ENCODE measurements at places on chromosomes 7 and 10.

DNA sequence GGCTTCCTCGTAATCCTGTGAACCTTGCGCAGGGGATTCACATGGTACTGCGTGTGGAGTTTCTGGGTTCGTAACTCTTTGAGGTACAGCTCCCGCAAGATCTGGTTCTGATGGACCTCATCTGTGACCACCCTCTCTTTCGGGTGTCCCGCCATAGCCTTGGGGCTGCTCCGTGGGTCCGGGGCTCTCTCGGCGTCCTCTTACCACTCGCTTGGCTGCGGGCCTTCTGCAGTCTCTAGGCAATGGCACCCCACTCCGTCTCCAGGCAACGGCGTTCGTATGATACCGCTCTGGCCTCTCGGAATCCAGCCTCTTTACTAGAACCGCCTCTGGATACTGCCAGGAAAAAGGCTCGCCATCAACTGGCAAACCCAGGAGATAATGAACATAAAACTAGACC lies 54.7 kb upstream of the AMPH start:
- DNase-seq, result no peak

DNA sequence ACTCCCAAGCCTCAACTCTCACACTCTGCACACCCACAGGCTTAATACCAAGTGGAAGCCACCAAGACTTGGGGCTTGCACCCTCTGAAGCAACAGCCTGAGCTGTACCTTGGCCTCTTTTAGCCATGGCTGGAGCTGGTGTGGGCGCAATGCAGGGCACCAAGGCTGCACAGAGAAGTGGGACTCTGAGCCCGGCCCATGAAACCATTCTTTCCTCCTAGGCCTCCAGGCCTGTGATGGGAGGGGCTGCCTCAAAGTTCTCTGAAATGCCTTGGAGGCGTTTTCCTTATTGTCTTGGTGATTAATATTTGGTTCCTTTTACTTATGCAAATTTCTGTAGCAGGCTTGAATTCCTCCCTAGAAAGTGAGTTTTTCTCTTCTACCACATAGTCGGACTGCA lies 276.6 kb downstream of the PAXIP1 start:
- no peak for DNase-seq

- DNase-seq, result no peak
These were observed 178.5 kb downstream of the NRP1 start for GRCh38 chr10:33155720-33156638.

GRCh38 chr7:111595780-111596179 lies 33.5 kb upstream of the IMMP2L start:
- DNase-seq, result no peak

DNA sequence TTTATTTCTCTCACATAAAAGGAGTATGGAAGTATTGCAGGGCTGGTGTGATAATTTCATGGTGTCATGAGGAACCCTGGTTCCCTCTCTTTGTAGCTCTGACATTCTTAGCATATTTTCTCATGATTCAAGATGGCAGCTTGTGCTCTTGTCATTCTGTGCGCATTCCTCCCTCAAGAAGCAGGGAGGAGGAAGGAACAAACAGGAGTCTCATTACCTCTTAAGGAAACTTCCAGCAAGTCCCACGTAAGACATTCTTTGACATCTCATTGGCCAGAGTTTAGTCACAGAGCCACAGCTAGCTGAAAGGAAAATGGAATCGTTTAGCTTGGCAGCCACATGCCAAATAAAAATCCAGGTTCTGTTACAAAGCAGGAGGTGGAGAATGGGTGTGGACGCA lies 546.8 kb downstream of the LRMDA start:
- no peak for DNase-seq

DNA sequence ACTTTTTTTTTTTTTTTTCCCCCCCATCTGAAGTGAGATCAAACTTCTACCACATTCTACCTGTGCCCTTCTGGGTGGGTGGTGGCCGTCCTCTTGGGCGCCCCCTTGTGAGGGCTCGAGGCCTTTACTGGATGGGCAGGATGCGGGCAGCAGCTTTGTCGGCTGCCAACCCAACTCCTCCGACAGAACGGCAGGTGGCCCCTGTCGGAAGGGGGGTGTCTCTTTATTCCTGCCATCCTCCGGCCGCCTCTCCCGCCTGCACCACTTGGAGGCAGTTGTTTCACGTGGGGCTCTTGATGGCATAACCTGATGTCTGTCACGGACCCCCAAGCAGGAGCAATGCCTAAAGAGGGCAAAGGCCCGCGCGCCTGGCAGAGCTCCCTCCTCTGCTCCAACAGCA lies 31.0 kb downstream of the AMZ1 start:
- no peak for DNase-seq

Data from activated CD4-positive, alpha-beta T cell treated with anti-CD3 and anti-CD28 coated beads, Interleukin-2, amount 50 U/mL, for 24 hours (primary cell).